GM12864 (cell line): ENCODE measurements at places on chromosomes 11 and 22.

GRCh38 chr22:44758344-44758973 lies 6.1 kb downstream of the ARHGAP8 start:
- DNase-seq, result no peak

DNA sequence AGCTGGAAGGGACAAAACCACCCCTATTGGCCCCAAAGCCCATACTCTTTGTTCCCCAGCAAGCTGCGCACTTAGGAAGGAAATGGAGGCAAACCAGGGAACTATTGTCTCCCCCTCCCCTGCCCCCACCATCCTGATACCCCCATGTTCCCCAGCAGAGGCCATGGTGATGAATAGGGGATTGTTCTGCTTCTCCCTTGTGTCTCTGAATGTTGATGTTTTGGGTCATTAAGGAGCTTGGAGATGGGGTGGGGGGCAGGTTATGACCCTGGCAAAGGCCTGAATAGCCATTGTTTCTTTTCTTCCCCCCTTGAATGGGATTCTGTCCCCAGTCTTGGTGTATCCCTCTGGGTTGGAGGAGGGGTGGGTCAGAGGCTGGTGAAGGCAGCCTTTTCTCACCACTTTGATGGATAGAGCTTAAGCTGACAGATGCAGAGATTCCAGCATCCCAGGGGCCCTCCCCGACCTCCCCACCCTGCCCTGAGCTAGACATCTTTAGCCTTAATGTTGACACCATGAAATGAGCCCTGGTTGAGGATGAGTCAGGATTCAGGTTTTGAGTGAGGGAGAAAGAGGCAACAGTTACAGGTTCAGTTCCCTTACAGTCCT lies 8.3 kb downstream of the DTX4 start:
- DNase-seq, result no peak

GRCh38 chr11:24391167-24391566 lies 105.7 kb upstream of the LUZP2 start:
- DNase-seq, result no peak

- no peak for DNase-seq
Measured at GRCh38 chr22:23915290-23915689, 21.1 kb downstream of the MIF start.

DNA sequence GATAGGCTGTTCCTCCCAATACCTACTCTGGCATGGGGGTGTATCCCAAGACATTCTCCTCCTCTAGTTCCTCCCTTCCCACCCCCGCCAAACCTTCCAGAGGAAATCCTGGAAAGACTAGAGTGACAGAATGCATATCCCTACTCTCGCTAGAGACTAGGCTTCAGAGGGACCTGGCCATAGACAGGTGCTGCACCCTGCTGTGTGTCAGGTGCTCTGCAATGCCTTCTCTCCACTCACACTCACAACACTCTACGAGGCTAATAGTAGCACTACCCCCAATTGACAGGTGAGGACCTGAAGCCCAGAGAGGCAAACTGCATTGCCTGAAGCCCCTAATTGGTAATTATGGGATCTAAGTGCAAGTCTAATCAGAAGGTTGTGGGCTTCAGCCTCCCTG lies 46.2 kb upstream of the LMO1 start:
- no peak for DNase-seq

DNA sequence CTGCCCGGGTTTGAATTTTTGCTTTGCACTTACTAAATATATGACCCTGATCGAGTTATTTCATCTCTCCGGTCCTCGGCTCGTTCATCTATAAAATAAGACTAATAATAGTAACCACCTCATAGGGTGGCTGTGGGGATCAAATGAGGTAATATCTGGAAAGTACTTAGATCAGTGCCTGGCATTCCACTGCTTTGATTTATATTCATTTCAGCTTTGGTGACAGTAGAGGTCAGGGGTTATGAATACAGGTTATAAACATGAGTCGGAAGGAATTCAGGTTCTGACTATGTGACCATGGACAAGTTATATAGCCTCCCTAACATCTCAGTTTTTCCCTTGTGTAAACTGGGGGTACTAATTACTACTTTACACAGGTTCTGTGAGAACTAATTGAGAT lies 2.9 kb upstream of the TEAD1 start:
- no peak for DNase-seq

- no peak for DNase-seq
Measured at GRCh38 chr22:38219632-38220031, 17.8 kb downstream of the MAFF start.

- DNase-seq, result no peak
Measured at GRCh38 chr22:48391820-48392219, 1435.9 kb downstream of the BRD1 start.

DNA sequence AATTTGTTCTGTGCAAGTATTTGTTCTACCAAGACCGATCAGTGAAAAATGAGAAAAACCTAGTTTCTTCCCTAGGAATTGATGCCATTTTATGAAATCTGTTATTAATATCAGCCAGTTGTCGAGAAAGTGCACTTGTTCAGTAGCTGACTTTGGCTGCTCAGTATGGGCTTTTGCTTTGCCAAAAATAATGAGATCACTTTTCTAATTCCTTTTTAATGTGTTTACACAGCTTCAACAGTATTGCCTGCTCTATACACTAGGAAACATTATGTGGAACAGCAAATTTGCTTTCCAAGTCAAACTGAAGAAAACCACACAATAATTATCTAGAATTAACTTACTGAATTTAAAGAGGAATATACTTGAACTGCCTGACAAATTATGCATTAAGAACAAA lies 34.4 kb downstream of the SCUBE2 start:
- DNase-seq, result no peak

DNA sequence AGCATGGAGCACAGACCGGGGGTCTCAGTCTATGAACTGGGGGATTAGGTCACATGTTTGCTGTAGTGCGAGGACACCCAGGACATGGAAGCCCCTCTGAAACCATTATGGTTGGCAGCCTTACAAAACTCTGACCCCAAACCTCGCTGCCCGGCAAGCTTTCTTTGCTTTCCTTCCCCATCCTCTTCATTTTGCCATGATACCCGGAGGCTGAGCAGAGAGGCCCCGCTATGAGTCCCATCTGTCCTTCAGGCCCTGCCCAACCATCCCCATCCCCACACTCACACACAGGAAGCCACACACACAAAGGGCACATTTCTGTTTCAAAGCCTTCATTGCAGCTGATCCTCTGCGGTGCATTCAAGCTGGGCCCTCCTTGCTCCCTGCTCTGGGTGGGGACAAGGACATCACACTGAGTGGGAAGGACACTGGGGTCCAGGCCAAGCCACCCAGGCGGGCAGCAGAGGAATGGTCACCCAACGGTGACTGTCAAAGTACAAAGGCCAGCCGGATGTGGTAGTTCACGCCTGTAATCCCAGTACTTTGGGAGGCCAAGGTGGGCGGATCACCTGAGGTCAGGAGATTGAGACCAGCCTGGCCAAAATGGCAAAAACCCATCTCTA lies 176.5 kb downstream of the CTTN start:
- no peak for DNase-seq

DNA sequence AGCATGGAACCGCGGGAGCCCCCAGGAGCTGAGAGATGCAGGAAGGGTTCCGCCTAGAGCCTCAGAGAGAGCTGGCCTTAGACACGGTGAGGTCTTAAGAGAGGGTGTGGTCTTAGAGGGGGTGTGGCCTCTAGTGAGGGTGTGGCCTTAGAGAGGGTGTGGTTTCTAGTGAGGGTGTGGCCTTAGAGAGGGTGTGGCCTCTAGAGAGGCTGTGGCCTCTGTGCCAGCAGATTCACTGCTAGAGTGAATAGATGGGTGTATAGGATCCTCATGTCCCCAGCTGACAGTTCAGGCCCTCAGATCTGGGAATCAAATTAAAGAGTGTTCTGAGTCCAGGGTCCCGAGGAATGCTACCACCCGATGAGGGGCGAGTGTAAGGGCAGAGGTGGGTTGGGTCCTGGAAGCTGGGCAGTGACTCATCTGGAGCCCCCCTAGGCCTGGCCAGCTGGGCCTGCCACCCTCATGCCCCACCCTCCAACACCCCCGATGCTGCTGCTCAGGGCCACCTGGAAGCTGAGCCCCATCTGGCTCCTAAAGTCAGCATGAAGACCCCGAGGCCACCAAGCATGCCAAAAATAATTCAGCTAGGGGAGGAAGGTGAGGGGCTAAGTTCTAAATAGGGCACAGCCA lies 49.5 kb downstream of the IGF2 start:
- no peak for DNase-seq

DNA sequence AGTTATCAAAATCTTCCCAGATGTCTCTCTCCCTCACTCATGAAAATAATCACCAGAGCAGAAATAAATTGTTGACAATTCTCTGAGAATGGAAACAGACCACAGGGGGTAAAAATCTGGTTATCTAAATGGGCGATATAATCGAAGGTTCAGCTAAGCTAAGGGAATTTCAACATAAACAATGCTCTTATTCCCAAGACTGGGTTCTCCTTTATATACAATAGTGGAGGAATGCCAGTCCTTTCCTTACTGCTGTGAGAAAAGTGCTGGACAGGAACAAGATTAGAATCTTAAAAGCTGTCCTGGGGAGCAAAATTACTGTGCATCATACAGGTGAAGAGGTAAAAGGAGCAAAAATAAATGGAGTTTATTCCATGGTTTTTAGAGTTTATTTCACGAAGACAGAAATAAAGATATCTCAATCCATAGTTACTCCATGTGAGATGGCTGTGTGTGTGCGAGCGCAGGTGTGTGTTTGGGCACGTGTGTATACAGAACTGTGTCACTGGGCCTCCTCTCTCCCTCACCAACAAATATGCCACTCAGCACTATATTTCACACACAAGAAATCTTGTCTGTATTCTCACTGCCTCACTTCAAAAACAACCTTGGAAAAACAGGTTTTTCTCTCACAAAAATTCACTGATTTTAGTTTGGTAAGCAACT lies 385.6 kb downstream of the DCDC1 start:
- no peak for DNase-seq

DNA sequence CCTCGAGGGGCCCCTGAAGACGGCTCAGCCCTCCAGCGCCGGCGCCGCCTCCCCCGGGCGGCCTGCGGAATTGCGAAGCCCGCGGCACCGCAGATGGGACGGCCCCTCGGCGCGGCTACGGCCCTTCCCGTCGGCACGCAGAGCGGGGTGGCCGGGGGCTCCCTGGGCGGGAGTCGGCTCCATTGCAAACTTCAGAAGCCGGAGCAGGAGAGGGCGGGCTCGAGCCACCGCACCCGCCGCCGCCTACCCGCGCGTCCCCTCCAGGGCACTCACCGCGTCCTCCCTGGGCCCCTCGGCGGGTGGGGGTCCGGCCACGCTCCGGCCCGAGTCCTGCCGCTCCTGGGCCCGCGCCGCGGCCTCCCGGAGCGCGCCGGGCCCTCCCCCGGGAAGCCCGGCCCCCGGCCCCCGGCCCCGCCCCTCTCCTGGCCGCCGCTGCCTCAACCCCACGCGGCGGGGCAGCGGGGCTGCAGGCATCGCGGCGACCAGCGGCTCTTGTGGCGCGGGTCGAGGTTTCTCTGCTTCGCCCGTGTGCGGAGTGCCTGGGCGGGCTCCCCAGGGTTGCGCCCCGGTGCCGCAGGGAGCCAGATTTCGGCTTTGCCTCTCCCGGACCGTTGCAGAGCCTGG lies at the start of gene PACSIN3:
Gene PACSIN3, minus strand, starts transcription at position 359 of the 624 bp plus-strand sequence. CDS start 3,707 bp downstream, outside the sequence.
- no peak for DNase-seq

DNA sequence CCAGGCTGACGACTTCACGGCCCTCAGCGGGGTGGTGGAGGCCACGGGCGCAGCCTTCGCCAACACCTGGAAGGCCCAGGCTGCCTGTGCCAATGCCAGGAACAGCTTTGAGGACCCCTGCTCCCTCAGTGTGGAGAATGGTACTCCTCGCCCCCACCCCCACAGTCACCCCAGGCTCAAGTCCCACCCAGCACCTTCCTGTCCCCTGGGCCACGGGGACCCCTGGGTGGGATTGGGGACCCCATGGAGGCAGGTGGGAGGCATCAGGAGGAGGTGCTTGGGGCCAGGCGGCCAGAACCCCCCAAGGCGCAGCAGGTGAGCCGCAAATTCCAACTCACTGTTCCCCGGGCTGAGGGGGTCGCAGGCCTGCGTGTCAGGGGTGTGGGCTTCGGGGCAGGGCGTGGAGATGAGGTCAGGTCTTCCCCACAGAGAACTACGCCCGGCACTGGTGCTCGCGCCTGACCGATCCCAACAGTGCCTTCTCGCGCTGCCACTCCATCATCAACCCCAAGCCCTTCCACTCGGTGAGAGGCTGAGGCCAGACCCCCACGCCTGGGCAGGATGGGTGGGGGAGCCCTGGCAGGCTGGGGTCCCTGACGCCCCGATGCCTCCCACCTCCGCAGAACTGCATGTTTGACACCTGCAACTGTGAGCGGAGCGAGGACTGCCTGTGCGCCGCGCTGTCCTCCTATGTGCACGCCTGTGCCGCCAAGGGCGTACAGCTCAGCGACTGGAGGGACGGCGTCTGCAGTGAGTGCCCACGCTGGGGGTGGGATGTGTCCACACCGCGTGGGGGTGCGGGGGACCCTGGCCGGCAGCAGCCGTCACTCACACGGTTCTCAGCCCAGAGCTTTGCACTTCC lies 9.4 kb downstream of the MUC5B start:
- no peak for DNase-seq

DNA sequence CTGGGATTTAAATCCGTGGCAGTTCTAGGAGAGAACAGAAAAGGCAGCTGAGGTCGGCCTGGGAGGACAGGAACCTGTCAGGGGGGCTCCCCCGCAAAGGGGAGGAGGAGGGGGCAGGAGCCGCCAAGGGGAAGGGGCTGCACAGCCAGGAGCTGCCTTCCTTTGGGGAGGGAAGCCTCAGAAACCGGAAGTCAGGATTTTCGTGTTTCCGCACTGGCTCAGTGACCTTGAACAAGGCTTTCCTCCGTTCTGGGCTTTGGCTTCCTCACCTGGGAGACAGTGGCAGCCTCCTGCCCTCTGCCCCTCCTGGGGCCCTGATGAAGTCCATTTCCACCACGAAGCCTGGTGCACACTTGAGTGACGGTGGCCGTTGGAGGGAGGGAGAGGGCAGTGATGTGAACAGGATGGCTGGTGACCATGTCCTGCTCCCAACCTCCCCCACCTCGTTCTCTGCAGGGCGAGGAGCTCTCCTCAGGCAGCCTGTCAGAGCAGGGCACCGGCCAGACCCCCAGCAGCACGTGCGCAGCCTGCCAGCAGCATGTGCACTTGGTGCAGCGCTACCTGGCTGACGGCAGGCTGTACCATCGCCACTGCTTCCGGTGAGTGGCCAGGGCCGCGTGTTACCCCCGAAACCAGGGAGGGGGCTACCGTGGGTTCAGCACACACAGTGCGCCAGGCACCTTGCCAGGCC lies 12.6 kb downstream of the MICALL1 start:
- DNase-seq, result no peak

DNA sequence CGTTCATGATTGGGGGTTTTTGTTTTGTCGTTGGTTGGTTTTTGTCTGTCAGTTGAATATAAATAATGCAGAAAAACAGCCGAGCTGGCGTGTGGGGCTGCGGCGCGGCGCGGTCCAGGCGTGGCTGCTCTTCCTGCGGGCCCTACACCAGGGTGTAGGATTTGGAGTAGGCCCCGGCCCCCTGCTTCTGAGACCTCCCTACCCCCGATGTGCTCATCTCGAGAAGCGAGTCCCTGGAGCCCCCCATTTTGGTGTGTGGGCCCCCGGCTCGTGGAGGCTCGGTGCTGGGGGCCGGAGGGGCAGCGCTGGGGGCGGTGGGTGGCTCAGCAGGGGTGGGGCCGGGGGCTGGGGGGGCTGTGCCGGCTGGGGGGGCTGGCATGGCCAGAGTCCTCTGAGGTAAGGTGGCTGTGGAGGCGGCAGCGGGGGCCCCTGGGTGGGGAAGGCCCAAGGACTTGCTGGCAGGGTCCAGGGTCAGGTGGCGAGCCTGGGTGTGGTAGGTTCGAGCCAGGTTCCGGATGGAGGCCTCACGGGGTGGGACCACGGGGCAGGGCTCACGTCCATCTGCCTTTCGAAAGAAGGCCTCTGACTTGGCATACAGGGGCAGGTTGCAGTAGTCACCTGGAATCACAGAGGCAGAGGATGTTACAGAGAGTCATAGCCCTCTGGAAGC lies 100.7 kb downstream of the CEP164 start:
- DNase-seq, result no peak

GRCh38 chr22:49620003-49620556 lies 207.6 kb downstream of the BRD1 start:
- no peak for DNase-seq
